ENCODE measurements at places on chromosomes 1 and 21. TPM values are rescaled to one million over a fixed set of nuclear protein-coding genes. Genes with fewer than 3 reads are reported as not detected.

DNA sequence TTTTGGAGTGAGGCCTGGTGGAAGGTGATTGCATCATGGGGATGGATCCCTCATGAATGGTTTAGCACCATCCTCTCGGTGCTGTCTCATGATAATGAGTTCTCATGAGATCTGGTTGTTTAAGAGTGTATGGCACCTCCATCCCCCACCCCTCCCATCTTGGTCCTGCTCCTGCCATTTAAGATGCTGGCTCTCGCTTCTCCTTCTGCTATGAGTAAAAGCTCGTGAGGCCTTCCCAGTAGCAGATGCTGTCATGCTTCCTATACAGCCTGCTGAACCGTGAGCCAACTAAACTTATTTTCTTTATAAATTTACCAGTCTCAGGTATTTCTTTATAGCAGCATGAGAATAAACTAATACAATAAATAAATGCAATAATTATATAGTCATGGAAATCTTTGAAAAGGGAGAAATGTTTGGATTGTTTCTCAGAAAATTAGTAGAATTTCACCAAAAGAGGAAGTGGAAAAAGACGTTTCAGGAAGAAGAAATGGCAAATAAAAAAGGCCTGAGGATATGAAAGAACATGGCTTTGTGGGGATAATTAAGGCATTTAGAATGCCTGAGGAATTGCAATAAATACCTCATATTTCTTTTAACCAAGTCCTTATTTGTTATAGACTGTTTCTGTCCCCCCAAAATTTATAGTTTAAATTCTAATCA, 451.2 kb upstream of the ADGRL4 start:
- no peak for DNase-seq

DNA sequence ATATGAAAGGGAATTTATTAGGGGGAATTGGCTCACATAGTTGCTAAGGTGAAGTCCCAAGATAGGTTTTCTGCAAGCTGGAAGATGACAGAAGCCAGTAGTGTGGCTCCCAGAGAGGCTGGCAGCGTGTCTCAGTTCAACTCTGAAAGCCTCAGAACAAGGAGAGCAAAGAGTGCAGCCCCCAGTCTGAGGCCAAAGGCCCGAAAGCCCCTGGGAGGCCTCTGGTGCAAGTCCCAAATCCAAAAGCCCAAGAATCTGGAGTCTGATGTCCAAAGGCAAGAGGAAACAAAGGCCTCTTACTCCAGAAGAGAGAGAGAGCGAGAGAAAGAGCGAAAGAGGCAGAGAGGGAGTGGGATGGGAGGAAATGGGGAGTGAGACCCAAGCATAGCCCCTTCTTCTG, 18.3 kb downstream of the KCNA2 start:
- no peak for DNase-seq

GRCh38 chr1:214281720-214282629, 1.0 kb downstream of the SMYD2 start:
- DNase-seq: no peak

GRCh38 chr1:226950871-226951270, 10.8 kb downstream of the COQ8A start:
- DNase-seq: no peak

GRCh38 chr21:44972821-44973220, 33.0 kb downstream of the SLX9 start:
- DNase-seq: no peak

GRCh38 chr21:32794644-32795079, 23.1 kb upstream of the PAXBP1 start:
- DNase-seq: no peak

GRCh38 chr1:157099633-157100009, at the start of gene ETV3L:
TSS of gene ETV3L (minus strand) at chr1:157099808. CDS start at chr1:157099523, 285 bp downstream.
- DNase-seq: no peak

DNA sequence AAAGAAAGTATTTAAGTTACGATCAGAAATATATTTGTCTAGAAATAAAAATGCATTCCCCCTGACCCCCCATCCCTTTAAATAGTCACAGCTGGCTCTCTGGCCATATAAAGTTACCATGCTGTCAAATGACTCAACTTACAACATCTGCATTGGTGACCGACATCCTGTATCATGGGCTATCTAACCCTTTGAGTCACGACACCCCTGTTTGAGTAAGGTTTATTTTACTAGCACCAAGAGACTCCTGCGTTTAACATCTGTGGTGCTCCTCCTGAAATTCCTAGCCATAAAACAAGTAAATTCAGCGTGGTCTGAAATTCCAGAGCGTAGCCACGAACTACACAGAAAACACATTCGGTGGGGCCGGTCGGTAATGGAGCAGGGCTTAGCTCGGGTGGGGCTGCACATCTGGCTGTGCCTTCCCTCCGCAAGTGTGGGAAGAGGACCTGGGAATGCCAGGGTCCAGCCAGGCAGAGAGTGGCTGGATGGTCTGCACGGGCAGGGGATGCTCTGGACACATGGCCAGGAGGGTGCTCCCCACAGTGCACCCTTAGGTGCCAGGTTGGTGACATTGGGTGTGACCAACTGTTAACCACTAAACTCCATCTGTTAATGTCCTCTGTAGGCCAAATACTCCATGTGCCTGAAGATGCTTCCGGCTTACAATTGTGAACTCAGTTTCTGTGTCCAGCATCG, 53.0 kb upstream of the CLDN14 start:
- no peak for DNase-seq

S100A3 gene
- 0.93 TPM for total RNA-seq

C1QTNF12 gene
- 2.4 TPM for total RNA-seq

OR2T2 gene
- total RNA-seq: not detected
